ENCODE measurements at places on chromosomes 13 and 19. TPM values are rescaled to one million over a fixed set of nuclear protein-coding genes. Genes with fewer than 3 reads are reported as not detected.
A peak's percentile ranks its signal among the peaks of the same experiment; 100 is the strongest.

GRCh38 chr13:26476111-26476781 is 81.2 kb upstream of the WASF3 start:
- DNase-seq = no peak

DNA sequence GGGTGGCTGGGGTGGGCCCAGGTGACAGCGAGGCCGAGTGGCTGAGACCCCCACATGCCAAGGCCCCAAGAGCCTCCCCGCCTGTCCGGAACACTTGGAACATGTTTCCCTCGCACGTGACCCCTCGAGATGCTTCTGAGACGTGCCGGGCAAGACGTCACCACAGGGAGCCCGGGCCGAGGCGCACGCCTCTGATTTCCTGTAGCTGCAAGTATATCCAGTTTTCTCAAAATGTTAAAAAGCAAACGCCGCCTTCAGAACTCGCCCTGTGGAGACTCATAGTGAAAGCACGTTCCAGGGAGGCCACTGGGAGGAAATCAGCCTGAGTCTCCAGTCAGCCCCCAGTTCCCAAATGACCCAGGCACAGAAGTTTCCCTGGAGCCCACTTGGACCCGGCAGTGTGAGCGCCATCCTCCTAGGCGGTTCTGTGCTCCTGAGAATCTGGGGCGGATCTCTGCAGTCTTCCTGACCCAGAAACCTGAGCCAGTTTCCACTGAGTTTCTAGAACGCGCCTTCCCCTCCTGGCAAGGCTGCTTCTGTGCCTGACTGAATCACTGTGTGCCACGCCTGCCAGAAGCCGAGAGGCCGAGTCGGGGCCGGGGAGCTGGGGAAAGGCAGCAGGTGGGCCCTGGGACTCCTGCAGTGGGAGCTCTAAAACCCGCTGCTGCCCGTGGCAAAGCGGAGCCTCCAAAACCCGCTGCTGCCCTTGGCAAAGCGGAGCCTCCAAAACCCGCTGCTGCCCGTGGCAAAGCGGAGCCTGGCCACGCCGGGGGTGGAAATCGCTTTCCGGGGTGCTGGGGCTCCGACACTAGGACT is 179.3 kb downstream of the KDM4B start:
- DNase-seq = no peak

DNA sequence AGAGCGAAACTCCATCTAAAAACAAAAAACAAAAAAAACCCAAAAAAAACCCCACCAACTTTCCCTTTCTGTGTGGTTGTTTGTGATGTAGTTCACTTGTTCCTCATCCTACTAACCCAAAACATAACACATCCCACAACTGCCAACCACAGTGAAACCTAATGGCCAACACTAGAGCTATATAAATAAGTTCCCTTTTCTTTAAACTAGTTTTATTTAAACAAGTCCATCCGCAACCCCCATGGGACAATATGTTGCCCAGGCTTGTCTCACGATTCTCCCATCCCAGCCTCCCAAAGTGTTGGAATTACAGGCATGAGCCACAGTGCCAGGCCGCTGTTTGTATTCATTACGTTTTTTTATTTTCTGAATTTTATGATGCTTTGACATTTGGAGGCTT is 71.2 kb upstream of the ADGRE5 start:
- no peak for DNase-seq

- no peak for DNase-seq
These were observed 308.3 kb downstream of the TBC1D4 start for GRCh38 chr13:75173457-75174356.

DNA sequence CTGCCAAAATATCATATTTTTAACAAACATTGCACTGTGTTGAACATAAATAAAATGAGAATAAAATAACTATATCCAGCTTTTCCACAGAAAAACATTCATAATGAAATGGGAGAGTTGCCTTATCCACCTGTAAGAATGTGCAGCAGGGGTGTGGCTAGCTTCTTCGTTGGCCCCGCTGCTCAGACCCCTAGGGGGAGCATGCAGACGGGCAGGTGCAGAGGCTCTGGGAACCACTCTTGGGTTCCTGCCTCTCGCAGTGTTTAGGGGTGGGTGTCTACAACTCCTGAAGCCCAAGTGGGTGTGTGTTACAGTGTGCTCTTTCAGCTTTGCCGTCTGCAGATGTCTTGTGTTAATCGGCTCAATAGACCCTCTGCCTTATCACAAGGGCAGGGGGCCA is 121.7 kb downstream of the SLITRK5 start:
- DNase-seq = no peak

GRCh38 chr19:31274251-31275067 is 74.8 kb downstream of the TSHZ3 start:
- no peak for DNase-seq

- DNase-seq = peak; percentile 26
These were observed 788 bp upstream of the RTBDN start for GRCh38 chr19:12834976-12835757.

GRCh38 chr19:44512326-44513298 is 12.3 kb upstream of the ZNF180 start:
- peak; percentile 53 for DNase-seq

DNA sequence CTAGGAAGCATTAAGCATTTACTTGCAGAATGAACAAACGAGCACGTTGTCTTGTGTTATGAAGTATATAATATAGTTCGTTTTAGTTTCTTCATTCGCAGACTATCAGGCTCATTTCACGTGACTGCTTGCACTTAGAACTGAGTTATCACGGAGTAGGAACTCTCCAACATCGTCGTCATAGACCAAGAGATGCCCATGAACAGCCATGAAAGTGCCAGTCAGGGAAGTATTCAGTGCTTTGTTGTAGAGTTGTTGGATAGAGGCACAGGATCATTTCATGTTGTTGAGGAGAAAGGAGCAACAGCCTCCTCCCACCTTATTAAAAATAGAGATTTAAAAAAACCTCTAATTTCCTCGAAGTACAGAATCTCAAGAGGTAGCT is 977 bp upstream of the IL17D start:
- no peak for DNase-seq

DNA sequence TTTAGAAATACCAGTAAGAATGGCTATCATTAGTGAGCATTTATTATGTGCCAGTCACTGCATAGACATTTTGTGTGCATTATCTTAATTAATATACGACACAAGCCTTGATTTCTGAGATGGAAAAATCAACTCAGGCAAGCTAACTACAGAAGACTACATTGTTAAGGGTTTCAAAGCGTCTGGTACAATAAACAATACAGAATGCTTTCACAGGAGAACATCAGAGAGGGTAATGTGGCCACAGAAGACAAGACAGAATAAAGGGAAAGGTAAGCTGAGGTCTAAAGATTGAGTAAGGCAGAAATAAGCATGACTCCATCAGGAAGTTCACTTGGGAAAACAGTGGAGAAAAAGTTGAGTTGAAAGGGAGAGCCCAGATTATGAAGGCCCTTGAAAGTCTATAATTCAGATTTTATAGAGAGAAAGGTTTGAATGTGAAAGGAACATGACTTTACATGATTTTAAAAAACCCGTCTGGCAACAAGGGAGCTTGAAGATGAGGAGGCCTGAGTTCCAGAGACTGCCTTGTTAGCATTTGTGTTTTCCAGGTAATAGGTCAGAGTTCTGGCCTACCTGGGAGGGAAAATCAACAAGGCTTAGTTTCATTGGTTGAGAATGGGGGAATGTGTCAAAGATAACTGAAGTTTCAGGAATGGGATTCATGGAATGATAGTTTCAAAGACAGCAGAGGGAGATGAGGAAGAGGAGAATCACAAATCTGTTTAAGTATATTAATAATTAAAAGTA is 1.8 kb upstream of the MBNL2 start:
- DNase-seq = no peak

The ZNF230 gene
- 2.6 TPM for total RNA-seq

The RUBCNL gene
- total RNA-seq = 0.20 TPM

The GPR12 gene
- not detected for total RNA-seq

The SIGLECL1 gene
- total RNA-seq = not detected

The TMEM255B gene
- 42.7 TPM for total RNA-seq

The ZNF816 gene
- 4.6 TPM for total RNA-seq

The CLEC17A gene
- total RNA-seq = not detected

The F10 gene
- total RNA-seq = 0.22 TPM

The SIGLEC8 gene
- not detected for total RNA-seq
